HEK293T (cell line): ENCODE measurements at places on chromosomes 13 and 19.
A peak's percentile ranks its signal among the peaks of the same experiment; 100 is the strongest.

GRCh38 chr19:50531171-50531612 lies 17.5 kb upstream of the ASPDH start:
- no peak for DNase-seq

DNA sequence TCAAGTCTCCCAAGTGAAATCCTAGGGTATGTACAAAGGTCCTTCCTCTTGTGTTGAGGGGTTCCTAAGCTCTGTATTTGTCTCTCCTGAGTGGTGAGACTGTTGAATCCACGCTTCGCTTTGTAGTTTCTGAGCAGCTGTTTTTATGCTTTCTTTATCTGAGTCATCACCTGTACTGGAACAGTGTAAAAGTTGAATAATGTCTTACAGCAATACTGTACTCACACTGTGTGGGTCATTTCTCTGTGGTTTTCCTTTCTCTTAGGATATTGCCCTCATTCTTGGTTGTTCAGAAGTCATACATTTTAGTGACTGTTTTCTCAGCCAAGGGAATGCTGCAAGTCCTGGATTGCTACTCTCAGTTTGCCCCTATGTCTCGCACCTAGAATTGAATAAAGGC lies 1596.6 kb downstream of the SLITRK5 start:
- no peak for DNase-seq

GRCh38 chr13:23918208-23918607 lies 20.9 kb upstream of the C1QTNF9B start:
- no peak for DNase-seq

DNA sequence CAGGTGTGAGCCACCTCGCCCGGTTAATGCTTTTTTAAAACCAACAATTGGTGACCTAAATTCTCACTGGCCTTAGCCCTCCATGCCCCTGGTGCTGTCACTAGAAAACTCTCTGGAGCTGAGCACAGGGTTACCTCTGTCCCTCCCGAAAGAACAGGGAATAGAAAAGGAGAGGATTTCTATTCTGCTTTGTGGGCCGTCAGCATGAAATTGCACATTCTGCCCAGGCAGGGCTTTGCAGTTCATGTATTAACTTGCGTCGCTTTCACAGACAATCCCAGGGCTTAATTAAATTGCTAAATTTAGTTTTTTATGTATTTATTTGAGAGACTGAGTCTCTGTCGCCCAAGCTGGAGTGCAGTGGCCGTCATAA lies 583 bp upstream of the ZNF480 start:
- DNase-seq, result peak; percentile 9

- no peak for DNase-seq
Observed at GRCh38 chr19:3338541-3339181, 27.7 kb upstream of the NFIC start.

GRCh38 chr13:96185818-96186217 lies 95.9 kb downstream of the HS6ST3 start:
- DNase-seq, result no peak

DNA sequence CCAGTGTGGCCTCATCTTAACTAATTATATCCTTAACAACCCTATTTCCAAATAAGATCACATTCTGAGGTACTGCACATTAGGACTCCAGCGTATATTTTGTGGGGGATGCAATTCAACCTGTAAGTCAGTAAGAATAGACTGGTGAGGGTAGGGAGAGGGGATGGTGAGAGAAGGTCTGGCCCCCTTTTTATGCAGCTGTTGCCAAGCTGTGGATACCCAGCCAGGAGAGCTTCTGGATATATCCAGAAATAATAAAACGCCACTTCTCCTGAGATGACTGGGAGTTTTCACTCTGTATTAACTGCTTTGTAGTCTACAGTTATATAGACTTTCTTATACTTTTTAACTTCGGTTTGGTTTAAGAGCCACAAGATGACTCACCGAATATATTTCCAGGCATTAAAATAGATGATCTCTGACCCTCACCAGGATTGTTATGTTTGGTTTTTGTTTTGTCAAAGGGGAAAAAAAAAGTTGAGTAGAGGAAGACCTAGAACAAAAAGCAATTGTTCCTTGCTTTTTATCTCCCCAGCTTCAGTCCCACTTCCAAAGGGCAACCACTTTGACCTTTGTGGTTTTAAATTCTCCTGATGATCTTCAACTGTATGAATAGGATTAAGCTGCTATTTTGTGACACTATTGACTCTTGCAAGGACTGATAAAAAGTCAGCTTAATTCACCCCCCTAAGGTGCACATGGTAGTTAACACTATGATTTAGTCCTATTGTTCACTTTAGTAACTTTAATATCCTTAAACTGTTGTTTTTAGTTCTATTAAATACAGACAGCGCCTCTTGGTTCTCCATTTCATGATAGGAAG lies 3.1 kb upstream of the NEK3 start:
- no peak for DNase-seq

DNA sequence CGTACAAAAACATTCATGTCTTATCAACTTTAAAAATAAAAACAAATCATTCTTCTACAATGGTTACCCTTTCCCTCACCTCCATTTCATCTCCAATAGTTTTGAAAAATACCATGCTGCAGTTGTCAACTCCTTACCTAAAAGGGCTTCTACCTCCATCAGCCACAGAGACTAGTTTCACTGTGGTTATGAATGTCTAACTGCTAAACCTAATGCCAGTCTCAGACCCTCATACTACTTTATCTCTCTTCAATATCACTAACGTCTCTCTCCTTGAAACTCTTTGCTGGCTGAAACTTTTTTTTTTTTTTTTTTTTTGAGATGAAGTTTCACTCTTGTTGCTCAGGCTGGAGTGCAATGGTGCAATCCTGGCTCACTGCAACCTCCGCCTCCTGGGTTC lies 27.1 kb downstream of the LNX2 start:
- no peak for DNase-seq

DNA sequence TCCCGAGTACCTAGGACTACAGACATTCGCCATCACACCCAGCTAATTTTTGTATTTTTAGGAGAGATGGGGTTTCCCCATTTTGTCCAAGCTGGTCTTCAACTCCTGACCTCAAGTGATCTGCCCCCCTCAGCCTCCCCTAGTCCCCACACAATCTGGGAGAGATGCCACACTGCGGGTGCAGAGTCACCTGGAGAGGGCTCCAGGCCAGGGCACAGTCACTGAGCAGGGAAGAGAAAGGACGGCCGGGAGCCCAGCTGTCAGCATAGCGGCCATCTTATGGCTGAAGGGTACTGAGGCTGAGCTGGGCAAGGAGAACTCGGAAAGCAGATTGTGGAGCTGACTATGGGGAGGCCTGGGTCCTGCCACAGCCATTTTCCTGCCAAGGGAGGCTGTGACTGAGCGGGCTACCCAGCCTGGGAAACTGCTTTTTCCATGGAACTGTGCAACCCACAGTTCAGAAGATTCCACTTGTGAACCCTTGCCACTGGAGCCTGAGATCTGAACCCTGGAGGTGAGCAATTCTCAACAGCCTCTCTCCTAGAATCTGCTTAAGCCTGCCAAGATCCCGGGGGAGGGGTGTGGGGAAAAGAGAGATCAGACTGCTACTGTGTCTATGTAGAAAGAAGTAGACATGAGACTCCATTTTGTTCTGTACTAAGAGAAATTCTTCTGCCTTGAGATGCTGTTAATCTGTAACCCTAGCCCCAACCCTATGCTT lies 109.2 kb downstream of the ZNF486 start:
- DNase-seq, result no peak

DNA sequence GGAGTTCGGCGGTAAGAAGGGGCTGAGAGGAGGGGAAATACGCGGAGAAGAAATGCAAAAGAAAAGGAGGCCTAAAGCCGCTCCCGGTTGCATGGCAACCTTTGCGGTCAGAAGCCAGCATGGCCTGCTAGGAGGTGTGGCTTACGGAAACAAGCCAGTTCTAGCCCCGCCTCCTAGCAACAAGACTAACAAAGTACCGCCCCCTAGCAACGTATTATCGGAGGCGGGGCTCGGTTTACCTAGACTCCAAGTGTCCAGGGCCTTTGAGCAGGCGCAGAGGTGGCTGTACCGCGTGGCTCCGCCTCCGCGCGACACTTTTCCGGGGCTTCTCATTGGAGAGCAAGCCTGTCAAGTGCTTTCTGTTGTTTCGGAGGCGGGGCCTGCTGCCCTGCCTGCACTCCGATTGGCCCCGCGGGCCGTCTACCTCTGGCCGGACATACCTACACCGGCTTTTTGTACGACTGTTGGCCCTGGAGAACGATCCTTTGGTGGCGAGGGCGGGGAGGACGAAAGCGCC lies 339 bp upstream of the CYTH2 start:
- peak; percentile 98 for DNase-seq

DNA sequence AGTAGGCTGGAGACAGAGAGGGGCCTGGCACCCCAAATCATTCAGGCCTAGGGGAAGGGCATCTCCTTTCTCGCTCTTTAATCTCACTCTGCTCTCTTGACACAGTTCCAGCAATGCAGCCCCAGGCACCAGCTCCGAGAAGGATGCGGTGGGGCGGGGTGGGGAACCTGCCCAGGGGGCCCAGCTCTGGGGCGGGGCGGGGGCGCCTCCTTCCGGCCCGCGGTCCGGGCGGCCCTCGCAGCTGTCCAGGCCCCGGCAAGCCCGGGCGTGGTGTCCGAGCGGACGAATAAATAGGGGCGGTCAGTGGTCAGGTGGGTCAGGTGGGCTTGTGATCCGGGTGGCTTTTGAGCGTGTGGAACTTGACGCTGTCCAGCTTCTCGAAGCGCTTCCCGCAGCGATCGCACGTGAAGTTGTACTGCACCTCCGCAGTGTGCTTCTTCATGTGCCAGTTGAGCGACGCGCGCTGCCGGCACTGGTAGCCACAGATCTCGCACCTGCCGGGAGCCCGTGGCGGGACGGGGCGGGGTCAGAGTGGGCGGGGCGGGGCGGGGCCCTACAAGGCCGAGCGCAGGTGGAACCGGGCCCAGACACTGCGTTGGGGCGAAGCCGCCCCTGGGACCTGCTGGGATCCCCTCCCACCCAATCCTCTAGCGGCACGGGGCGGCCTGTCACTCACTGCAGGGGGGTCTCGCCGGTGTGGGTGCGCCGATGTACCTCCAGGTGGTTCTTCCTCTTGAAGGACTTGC lies 2.7 kb upstream of the ELAVL3 start:
- no peak for DNase-seq

DNA sequence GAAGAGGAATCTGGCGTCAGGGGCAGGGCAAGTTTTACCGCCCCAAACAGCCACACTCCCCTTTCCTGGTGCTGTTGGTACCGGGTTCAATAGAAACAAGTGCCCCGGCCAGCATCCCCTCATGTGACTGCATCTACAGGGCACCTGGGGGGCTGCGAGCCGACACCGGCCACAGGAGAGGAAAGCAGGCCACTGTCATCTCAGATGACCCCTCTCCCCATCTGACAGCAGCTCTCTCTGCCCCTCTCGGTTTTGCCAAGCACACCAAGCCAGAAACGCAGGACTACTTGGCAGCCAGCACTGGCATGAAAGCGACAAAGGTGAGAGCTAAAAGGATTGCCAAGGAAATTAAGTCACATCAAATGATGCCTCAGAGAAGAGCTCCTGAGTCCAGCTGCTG lies 37.1 kb downstream of the MLLT1 start:
- no peak for DNase-seq

DNA sequence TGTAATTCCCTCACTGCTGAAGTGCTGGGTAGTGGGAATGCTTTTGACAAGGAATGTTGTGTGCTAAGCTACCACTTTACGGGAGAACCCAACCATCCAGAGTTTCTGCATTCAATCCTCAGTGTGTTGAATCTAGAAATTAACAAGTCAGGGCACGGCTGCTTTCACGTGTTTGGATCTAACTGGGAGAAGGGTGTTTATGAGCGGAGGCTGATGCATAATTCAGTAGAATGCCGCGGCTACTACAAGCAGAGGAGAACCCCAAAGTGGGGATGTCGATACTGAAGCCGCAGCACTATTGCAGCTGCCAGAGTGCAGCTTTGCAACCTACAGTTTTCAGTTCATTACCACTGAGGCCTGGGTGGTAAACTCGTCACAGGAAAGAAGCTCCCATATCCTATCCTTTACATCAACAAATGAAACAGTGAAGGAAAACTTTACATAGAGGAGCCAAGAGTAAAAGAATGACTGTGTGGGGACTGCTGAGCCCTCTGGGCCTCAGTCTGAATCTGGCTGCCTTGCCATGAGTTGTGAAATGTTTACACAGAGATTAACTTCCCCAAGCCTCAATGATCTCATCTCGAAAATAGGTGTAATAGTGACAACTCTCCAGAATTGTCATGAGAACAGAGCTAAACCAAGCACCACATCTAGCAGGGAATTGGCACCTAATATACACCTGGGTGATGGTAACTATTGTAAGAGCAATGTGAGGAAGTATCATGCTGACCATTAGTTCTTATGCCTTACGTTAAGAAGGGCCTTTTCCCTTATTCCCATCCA lies 531.7 kb downstream of the MYO16 start:
- DNase-seq, result no peak

- peak; percentile 87 for DNase-seq
Observed at GRCh38 chr19:18428787-18429674, 8.9 kb downstream of the ISYNA1 start.

DNA sequence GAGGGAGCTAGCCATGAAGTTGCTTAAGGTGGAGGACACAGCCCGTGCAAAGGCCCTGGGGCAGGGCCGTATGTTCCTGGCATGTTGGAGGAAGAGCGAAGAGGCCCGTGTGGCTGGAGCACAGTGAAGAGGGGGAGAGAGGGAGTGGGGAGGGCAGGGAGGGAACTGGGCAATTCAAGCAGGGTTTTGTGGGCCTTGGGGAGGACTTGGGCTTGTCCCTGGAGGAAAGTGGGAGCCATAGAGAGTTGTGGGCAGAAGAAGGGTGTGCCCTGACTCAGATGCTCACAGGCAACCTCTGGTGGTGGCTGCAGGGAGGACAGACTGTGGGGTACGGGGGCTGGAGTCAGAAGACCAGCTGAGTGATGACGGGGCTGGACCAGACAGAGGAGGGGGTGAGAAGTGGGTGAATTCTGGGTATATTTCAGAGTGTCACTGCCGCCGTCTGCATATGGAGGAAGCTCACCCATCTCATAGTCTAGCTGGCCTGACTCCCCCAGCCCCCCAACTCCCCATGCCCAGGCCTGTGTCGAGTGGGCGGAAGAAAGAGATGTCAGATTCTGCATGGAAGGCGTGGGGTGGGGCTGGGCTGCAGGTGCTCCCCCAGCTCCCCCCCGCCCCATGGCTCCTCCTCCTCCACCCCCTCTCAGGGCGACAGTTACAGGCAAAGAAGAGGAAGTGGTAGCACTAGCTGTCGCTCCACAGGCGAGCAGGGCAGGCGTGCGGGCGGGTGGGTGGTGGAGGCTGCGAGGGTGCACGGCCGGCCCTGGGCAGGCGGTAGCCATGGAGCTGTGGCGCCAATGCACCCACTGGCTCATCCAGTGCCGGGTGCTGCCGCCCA lies at the start of gene VAV1:
Gene VAV1 (plus strand): TSS at position 681 of the 838 bp plus-strand sequence. CDS start 100 bp downstream, at position 781.
- no peak for DNase-seq

DNA sequence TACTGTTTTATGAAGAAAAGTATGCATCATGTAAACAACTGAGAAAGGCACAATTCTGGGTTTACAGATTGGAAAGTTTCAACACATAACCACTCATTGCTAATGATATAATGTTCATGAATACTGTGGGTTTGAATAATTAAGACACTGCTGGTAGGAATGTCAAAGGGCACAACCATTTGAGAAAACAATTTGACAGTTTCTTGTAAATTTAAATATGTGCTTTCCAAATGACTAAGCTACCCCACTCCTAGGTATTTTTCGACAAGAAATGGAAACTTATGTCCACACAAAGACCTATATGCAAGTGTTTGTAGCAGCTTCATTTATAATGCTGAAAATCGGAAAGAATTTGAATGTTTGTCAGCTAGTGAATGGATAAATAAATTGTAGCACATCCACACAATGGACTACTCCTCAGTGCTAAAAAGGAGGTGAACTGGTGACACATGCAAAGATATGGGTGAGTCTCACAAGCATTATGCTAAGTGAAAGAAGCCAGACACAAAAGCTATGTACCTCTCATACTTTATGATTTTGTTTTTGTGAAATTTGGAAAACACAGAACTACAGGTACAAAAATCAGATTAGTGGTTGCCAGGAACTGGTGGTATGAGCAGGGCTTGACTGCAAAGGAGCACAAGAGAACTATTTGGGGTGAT lies 44.8 kb upstream of the FLT1 start:
- DNase-seq, result no peak
